ENCODE measurements at places on chromosomes 2 and 18.

- no peak for DNase-seq
Measured at GRCh38 chr2:170221317-170222288, 43.7 kb downstream of the MYO3B start.

DNA sequence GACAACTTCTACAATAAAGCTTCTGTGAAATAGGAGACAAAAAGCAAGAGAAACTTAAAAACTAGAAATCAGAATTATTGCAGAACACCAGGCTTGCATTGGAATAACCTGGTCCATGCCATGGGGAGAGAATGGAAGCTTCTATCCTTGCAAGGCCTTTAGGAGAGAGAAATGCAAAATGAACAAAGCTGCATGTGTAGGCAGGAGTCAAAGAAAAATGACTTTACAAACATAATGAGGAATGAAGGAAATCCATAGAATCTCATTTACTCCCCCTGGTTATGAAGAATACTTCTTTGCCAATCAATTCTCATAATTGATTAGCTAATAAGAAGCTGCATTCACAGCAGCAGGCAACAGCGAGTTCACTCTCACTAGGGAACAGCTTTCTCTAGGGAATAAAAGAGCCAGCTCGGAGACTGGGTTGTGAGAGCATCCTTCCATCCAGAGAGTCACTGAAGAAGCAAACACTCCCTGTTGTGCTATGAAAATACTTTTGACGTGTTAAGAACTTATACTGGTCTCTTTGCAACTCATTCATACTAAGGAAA is 235.9 kb upstream of the LRATD1 start:
- DNase-seq = no peak

GRCh38 chr2:182924306-182924705 is 57.9 kb upstream of the FRZB start:
- no peak for DNase-seq

DNA sequence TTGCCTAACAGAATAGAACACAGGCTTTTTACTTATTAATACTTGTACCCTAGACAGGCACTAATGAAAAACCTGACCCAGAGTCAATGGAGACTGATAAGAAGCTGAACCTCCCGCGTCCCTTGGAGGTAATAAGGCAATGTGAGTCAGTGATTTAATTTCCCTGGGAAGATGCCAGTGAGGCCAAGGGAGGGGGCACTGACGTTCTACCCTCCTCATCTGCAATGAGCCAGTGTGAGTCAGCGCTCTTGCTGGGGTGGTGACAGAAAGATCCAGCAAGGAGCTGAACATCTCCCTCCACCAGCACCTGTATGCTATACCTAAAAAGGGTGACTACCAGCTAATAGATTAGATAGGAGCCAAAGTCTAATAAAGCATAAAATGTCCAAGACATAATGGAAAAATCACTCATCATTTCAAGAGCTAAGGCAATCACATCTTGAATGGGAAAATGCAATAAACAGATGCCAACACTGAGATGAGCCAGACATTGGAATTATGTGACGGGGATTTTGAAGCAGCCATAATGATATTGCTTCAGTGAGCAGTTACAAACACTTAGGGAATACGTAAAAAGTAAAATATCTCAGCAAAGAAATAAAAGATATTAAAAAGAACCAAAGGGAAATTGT is 116.9 kb downstream of the TPGS2 start:
- no peak for DNase-seq

DNA sequence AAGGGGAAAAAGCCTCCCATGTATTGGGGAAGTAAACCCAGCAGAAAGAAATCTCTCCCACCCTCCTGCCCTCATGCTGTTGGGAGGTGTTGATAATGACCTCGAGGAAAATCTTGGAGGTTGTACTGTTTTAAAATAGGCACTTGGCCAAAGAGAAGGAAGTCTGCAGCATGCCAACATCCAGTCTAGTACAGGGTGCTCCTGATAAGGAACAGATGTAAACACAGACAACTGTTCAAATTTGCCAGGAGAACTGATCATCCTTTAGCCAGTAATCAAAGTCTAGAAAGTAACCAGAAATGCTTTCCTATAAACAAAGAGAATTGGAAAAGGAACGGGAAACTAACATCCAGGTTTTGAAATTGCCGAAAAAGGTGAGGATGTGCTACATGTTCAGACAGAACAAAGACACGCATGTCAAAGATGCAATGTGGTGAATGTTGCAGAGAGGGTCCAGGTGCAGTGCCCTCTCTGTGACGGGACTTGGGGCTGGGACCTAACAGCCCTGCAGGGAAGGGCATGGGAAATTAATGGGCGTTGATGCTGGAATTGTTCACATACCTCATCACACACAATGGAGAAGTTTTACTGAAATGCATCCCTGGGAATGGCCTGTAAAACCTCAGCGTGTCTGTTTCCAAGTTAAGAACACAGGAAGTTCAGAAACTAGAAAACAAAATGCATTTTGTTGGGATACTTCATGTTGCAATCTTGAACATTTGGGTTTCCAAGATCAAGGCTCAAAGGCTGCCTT is 125.7 kb upstream of the RND3 start:
- DNase-seq = no peak

DNA sequence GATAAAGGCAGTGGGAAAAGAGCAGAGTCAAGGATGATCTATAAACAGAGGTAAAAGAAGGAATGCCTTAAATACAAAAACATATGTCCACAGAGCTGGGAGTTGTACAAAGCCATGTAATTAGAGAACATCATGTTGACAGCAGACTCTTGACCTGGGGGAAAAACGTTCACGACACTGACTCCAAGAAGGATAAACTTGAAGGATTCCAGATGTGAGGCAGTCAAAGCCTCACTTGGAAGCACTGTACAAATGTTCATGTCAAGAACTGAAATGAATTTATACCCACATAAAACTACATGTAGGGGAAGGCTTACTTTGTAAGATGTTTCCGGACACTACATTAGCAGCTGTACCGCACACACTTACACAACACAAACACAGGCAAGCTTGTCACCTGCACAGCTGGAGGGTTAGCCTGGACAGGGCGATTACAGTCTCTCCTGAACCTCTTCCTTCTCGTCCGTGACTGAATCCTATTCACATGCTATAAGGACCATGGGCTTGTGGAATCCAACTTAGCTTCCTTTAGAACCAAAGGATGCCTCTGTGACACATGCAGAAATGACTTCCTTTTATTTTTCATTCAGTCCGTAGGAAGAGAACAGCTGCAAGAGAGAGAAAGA is 88.6 kb downstream of the SH3YL1 start:
- no peak for DNase-seq

DNA sequence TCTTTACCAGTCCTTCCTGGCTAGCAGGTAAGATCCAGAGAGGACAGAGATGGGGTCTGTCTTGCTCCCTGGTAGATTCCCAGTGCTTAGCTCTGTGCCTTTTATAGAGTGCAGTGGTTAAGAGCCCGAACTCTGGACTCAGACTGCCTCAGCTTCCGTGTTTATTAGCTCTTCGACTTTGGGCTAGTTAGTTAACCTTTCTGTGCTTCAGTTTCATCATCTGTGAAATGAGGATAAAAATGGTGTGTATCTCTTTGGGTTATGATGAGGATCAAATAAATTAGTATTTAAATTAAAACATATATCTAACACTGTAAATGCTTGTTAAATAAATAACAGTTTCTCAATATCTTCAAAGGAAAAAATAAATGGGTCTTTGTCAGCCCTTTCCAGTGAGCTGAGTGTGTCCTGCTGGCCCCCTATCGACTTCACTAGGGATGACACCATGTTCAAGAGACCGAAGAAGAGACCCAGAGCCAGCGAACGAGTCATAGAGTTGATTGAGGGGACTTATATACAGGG is 38.2 kb downstream of the CERS6 start:
- no peak for DNase-seq

GRCh38 chr2:218622606-218623365 is 15.1 kb downstream of the PLCD4 start:
- DNase-seq = no peak

- peak; percentile 63 for DNase-seq
Measured at GRCh38 chr18:76490670-76491472, 4.2 kb downstream of the ZNF516 start.

GRCh38 chr2:170823088-170823897 is 6.6 kb downstream of the GAD1 start:
- DNase-seq = no peak

GRCh38 chr2:159096901-159097300 is 128.5 kb downstream of the TANC1 start:
- DNase-seq = no peak

- DNase-seq = no peak
Measured at GRCh38 chr2:170165129-170165528, 12.8 kb upstream of the MYO3B start.

- no peak for DNase-seq
Measured at GRCh38 chr18:52781113-52781512, 441.1 kb downstream of the DCC start.

DNA sequence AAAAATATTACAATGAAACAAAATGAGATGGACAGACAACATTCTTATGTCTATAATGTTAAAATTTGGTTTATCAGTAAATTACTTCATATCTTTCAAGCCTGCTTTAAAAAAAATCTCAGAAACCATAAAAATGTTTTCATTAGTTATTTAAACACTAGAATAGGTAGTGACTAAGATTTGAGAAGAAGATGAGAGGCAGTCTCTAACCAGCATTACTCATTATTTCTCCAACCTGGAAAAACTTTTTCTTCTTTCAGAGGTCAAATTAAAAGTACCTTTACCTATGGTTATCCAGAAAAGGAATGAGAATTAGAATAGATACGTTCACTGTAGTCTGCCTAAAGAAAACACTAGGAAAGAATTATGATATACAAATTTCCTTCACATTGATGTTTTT is 50.3 kb downstream of the IKZF2 start:
- DNase-seq = no peak

- no peak for DNase-seq
Measured at GRCh38 chr2:229173825-229174359, 97.2 kb downstream of the PID1 start.

- no peak for DNase-seq
Measured at GRCh38 chr2:215917953-215918620, 95.3 kb downstream of the MREG start.

DNA sequence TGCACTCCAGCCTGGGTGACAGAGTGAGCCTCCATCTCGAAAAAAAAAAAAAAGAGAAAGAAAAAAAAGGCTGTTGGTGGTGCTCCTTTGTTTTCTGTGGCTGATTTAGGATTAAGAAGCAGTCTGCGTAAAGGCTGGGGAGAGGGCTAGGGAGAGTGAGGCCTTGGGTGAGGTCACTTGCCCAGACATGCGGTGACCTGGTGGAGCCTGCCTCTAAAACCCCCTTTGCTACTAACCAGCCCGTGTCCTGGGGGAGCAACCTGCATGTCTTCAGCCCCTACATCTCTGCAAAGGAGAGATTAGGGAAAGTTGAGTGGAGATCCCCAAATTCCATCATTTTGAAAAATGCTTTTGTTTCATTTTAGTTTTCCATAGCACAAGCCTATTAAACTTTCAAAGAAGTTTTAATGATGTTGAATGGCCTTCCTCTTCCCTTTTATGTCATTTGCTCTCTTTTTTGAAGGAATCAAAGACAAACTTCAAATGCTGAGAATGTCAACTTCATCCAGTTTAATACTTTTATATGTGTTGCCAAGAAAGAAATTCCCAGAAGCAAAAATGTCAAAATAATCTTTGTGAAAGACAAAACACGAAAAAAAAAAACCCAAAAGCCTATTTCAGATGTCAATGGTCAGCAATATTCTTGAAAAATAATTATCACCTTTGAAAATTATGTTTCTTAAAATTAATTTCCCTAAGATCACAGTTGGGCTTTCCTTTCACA is 38.9 kb upstream of the RALBP1 start:
- DNase-seq = no peak

DNA sequence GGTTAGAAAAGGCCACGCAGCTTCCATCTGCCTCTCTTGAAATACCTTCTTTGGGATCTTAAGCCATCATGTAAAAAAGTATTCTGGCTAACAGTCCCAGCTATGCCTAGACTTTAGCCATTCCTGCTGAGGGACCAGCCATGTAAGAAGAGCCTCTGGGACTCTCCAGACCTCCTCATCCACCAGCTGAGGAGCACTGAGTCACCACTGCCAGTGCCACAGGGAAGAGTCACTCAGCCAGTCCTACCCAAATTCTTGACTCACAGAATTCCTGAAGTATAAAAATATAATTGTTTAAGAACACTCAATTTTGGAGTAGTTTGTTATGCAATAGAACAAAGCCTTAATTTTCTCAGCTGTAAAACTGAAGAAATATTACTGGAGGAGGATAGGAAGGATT is 436.7 kb downstream of the ZEB2 start:
- DNase-seq = no peak

DNA sequence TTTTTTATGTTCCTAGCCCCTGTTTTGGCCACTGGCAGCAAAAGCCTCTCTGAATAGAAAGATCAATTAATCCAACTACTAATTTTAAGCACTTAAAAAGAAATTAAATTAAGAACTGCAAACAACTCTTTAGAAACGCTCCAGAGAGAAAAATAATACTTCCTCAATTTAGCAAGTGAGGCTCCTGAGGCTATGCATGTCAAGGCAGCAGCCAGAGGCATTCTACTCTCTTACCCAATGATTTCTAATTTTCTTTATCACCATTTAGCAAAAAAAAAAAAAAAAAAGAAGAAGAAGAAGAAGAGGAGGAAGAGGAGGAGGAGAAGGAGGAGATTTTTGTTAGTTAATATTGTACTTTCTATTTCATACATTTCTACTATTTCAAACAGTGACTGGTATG is 68.5 kb downstream of the TMEM237 start:
- no peak for DNase-seq

DNA sequence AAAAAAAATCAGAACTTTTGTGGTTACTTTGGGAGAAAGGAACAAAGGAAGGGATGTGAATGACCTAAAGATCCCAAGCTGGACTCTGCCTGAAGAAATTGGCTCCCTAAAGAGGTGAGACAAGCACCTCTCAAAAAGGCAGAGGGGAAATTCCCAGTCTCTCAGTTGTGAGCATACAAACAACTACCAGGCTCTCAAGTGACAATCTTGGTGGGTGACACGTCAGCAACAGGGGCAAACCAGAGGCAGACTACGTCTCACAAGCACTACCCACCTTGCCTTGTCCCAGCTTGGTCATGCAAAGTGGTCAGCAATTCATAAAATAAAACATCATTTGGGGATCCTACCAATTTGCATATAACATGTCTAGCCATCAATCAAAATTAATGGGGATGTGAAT is 24.3 kb upstream of the LRATD1 start:
- no peak for DNase-seq

GRCh38 chr2:21627938-21628337 is 504.2 kb downstream of the TDRD15 start:
- no peak for DNase-seq

DNA sequence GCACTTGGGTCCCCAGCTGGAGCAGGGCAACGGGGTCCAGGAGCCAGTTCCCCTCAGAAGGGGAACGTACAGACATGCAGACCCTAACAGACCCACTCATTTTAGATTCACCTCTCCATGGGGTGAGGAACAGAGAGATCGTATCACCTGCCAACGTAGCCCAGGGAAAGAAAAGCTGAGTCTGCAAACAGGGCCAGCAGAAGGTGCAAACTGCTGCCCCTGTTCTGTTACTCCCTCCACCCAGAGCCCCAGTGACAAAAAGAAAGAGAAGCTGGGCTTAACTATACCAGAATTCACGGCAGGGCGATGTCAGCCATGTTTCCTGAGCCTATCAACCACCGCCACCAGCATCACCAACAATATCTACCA is 817 bp upstream of the HS1BP3 start:
- no peak for DNase-seq

GRCh38 chr18:35267161-35267651 is 22.8 kb downstream of the ZSCAN30 start:
- peak; percentile 79 for DNase-seq

- no peak for DNase-seq
Measured at GRCh38 chr18:69723434-69723833, 224.2 kb downstream of the CD226 start.
